ENCODE measurements at places on chromosomes 2 and 18.

- no peak for DNase-seq
These were observed 16.0 kb upstream of the B3GNT7 start for GRCh38 chr2:231379266-231380215.

- DNase-seq = no peak
These were observed 8.4 kb upstream of the PER2 start for GRCh38 chr2:238296638-238297457.

- no peak for DNase-seq
These were observed 5.4 kb downstream of the DOK1 start for GRCh38 chr2:74559912-74560311.

DNA sequence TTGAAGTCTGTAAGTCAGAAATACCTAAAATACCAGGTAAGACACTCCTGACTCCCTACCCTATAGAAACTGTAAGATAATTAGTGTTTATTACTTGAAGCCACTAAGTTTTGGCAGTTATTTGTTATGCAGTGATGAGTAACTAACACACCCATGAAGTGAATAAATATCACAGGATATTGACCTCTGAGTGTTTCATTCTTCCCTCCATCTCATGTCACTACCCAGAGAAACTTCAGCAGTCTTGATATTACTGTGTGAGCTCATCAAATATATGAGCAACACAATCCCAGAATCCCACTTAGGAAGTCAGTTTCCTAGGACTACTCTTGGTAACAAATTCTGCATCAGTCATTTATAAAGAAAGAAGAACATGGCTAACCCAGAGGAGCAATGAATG is 529.7 kb downstream of the FBXO15 start:
- no peak for DNase-seq

DNA sequence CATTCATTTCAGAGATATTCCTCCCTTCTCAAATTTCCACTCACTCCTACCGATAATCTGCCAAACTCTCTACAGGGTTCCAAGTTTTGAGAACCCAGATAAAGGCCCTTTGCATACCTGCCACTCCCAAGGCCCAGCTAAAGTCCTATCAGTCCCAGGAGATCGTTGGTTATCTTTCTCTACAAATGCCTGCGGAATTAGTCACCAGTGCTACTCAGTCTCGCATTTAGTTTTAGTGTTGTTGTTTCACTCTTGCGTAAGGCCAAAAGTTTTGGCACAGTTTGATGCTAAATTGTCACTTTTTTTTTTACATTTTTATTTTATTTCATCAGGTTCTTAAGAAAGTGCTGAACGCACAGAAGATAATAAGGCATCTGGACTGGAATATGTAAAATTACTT is 29.2 kb upstream of the SETBP1 start:
- peak; percentile 18 for DNase-seq

- DNase-seq = no peak
These were observed 375.8 kb upstream of the LYPD1 start for GRCh38 chr2:133045787-133046186.

GRCh38 chr2:179580378-179581146 is 280.9 kb downstream of the ZNF385B start:
- DNase-seq = no peak

- DNase-seq = no peak
These were observed 291.8 kb upstream of the HS6ST1 start for GRCh38 chr2:128610496-128610895.

DNA sequence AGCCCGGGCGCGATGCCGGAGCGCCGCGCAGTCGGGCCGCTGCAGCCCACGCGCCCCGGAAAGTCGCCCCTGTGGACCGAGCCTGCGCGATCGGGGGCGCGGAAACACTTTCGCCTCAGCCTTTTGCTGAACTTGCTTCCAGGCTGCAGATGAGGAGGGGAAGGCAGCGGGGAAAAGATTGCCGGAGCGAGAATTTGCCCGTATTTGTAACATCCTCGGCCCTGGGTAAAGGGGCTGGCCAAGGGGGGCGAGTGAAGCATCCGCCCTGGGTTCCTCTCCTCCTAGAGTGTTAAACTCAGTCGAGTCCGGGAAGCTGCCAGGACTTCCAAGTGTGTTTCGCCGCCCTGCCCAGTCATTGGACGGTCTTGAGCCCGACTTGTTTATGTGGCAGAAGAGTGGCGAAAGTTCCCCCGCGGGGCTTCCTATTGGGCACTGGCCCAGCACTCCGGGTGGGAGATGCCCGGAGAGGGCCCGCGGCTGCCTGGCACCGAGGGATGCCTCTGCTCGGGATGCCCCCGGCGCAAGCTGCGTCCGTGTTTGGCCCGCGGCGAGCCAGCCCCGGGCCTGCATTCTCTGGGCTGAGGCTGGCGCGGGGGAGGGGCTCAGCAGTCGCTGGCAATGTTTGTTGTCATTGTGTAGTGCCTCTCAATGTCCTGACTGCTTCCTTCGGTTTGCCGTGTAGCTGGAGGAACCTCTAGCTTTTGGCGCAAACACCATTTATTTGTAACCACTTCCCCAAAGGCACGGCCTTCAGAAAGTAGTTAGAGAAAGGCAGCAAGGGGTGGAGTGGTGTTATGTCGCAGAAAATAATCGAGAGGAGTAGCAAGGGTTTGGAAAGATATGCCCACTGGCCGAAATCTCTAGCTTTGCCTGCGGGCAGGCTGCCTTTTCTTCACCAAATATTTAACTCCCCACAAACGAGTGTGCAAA is 1.1 kb downstream of the CYBRD1 start:
- no peak for DNase-seq

GRCh38 chr2:46327627-46328026 is 30.4 kb downstream of the EPAS1 start:
- no peak for DNase-seq

- no peak for DNase-seq
These were observed 1096.6 kb downstream of the TSN start for GRCh38 chr2:122851972-122852531.

DNA sequence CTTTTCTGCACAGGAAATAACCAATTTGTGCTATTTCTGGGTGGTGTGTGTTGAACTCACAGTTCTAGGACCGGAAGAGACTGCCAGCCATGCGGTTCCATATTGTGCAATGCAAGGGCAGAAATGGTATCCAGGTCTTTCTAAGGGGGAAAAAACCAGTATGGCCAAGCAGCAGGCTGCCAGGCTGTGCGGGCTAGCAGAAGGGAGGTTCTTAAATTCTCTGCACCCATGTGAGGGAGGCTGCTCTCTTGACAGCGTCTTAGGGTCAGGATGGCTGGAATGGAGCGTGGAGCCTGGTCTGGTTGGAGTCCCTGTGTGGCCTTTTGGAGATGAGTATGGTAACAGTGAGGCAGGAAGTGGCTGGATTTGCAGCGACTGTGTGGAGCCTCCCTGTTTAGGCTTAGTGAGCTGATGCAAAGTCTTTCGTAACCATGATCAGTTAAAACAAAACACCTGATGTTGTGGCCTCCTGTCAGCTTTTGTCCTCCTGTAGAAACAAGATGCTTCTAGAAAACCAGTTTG is 52.6 kb downstream of the NCK2 start:
- DNase-seq = no peak

GRCh38 chr2:140804700-140805260 is 1326.0 kb downstream of the LRP1B start:
- DNase-seq = no peak

DNA sequence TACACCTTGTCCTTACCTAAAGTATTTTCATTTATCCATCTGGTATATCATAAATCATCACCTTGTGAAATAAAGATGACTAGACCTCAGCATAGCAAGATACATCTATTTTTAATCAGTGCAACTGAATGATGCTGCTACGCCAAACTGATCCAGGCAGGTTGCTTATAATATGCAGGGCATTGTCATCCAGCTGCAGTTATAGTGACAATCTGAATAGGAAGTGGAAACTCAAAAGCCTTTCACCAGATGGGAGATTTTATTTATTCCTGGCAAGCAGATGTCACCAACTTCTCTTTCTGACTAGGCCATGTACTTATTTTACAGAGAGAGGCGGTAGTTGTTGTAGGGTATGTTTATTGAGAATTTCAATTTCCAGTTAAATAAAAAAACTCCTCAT is 747.3 kb downstream of the ADCYAP1 start:
- DNase-seq = no peak

- no peak for DNase-seq
These were observed 565.3 kb upstream of the ZNF804A start for GRCh38 chr2:184032983-184033382.

DNA sequence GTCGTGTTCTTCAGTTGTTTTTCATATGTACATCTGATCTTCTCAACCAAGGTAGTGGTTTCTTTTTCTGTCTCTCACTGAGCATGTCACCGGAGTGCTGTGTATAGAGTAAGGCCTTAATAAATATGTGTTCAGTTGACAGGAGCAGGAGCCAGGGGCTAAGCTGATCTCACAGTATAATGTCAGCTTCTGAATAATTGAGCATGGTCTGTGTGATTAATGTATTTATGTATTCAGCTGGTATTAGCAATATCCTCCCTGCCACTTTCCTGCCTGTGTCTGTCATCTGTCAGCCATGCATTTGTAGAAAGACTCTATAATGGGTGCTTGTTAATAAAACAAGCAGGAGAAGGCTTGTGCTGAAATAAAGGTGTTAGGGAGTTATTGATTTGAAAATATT is 198.9 kb downstream of the ADCYAP1 start:
- no peak for DNase-seq

DNA sequence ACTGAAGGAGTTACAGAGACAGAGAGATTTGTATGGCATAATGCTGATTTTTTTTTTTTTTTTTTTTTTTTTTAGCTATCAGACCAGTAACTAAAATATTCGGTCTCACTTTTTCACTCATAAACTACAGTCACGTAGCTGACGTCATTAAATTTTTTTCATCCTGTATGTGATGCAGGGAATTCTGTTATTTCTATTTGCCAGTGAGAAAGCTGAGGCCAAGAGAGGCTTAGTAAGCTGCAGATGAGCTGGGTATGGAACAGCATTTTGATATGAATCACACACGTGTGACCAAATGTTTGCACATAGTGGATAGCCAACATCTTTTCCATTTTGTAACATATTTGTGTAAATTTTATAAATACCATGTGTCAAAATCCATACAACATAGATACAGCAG is 79.1 kb upstream of the EPB41L3 start:
- DNase-seq = no peak

GRCh38 chr2:175640655-175641054 is 361.4 kb downstream of the LNPK start:
- DNase-seq = no peak

GRCh38 chr2:6911721-6912120 is 5.5 kb upstream of the RNF144A start:
- DNase-seq = no peak

Measured in BJ (cell line).